G401 (cell line): ENCODE measurements at places on chromosomes 4 and X.

- no peak for DNase-seq
Observed at GRCh38 chr4:159019356-159019755, 83.5 kb upstream of the RAPGEF2 start.

DNA sequence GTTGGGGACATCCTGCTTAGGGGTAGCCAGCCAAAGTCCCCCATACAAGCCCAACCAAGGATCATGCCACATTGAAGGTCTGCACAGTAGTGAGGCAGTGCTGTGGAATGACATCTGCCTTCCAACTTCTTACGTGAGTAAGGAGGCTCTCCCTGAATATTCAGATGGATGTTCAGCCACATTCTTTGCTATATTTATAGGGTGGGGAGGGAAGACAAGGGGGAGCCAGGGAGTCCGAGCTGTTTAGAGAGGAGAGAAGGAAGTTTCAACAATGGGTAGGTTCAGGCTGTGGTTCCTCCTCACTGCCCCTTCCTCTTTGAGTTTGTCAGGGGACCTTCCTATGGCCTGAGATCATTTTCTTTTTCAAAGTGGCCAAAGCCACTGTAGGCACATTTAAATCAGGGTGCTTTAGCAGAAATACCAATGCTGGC, 29.8 kb downstream of the MSN start:
- no peak for DNase-seq

DNA sequence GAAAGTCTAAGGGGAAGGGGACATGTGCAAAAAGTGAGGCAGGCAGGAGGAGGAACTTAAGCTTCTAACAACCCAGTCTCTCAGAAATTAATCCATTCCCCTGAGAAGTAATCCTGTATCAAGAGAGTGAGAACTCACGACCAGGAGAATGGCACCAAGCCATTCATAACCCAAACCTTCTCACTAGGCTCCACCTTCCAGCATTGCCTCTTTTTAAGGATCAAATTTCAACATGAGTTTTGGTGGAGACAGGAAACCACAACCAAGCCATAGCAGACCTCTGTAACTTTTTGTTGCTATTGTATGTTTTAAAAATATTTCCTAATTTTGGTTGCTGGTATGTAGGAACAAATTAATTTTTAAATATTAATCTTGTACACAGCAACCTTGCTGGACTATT, 32.8 kb downstream of the PASD1 start:
- no peak for DNase-seq

DNA sequence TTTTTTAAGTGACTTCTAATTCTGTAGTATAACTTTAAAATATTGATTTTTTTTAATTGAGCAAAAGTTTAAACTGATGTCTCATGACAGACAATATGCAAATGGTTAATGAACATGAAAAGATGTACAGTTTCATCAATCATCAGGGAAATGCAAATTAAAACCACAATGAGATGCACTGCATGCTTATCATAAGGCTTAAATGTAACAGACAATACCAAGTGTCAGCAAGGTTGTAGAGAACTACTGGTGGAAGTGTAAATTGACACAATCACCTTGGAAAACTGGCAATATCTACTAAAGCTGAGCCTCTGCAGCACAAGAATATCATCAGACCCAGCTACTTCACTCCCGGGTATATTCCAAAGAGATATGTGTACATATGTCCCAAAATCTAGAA, 70.2 kb upstream of the DAPP1 start:
- DNase-seq, result no peak

GRCh38 chrX:51182545-51182944, 150.1 kb upstream of the NUDT10 start:
- DNase-seq, result no peak

- DNase-seq, result no peak
Observed at GRCh38 chrX:24357106-24357505, 3.3 kb upstream of the SUPT20HL1 start.

DNA sequence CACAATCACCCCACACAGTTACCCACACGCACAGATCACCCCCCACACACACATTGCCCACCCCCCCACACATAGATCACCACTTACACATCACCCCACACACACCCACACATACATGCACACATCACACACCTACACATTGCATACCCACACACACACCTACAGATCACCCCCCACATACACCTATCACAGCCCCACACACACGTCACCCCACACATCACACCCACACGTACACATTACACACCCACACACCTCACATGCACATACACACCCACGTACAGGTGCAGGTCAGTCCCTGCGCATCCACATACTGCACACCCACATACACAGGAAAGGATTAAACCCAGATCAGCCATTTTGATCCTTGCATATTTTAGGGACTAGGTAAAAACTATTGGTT, 15.3 kb upstream of the TADA2B start:
- DNase-seq, result no peak

GRCh38 chr4:79210636-79211049, 115.2 kb downstream of the NAA11 start:
- no peak for DNase-seq

DNA sequence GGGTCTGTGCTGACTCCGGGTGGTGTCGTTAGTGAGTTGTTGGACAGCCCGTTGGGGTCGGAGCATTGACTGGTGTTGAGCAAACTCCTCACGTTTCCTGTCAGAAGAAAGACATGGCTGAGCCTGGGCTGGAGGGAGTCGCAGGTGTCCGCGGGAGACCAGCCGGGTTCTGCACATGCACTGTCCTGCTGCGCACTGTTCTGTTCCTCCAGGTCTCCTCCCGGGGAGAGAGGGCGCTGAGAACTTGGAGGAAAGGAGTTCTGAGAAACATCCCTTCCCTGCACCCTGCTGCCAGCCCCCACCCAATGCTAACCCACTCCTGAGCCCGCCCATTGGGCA, 1.1 kb downstream of the ZNF141 start:
- DNase-seq, result peak; percentile 1

DNA sequence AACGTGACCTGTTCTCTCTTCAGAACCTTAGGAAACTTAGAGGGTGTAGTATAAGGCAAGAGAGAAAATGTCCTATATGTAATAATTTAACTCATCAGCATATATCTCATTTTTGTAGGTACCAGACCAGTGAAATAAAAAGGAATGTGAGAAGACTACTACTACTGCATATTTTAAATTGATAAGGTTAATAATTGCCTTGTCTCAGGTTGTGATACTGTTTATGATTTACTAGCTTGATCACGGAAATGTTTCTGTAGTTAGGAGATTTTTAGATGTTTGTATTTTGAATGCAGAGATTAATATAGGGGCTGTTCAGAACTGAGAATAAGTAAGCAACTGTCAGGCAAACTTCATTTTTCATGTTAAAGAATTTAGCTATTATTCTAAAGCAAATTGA, 1563.4 kb downstream of the C4orf33 start:
- DNase-seq, result no peak

GRCh38 chr4:48664938-48665337, 115.1 kb downstream of the FRYL start:
- DNase-seq, result no peak

- no peak for DNase-seq
Observed at GRCh38 chrX:110120025-110120424, 117.1 kb downstream of the TMEM164 start.

DNA sequence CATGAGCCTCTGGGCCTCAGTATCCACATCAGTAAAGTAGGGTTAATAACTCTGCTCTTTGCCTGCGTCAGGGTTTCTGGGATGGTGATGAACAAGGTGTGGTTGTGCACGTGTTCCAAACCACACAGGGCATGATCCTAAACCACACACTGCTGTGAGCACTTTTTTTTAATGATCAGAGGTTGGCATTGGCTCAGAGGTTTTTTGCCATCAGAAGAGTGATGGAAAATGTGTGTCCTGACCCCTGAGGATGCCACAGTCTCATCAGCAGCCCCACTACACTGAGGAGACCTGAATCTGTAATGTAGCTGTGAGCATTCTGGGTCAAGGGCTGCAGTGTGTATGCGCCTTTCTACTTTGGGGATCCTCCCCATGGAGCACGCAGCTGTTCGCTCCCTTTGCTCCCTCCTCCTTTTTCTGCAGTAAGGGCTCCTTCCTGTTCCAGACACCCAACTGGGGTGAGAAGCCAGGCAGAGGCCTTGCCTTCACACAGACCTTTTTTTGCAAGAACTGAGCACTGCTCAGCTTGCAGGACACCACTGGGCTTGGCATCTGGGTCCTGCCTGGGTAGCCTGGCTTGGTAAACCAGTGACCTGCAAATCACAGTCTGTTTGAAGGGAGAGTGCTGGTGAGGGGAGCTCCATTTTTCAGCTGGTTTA, 87.5 kb downstream of the MAMLD1 start:
- peak; percentile 58 for DNase-seq

- no peak for DNase-seq
Observed at GRCh38 chrX:38282049-38282448, 45.3 kb downstream of the RPGR start.

- DNase-seq, result no peak
Observed at GRCh38 chrX:38178396-38178795, 42.3 kb downstream of the SRPX start.

DNA sequence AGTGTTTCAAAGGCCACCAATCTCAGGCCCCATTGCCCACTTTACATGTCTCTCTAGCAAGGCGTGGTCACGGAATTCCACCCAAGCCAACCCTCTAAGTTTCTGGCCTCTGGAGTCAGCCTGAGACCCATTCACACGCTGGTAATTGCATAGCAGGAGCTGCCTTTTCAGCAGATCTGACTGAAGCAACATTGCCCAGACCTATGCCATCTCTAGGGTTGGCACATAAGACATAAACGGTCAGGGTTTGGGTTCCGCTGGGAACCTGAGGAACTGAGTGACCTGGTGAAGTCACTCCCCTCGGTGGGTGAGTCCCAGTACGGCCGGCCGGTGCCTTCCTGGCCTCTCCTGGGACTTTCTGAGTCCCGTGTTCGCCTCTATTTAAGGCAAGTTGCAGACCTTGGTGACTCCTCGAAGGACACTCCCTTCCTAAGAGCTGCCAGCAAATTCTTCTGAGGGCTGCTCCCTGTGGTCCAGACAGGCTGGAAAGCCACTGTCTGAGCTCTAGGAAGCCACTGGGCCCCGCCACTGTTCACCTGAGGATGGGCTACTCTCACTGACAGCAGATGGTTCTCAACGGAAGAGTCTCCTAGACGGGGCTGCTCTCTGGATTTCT, 15.9 kb downstream of the CTAG1A start:
- DNase-seq, result no peak
